ENCODE measurements at places on chromosomes 4 and X. TPM values are rescaled to one million over a fixed set of nuclear protein-coding genes. Genes with fewer than 3 reads are reported as not detected.

MAGEC3 gene
- total RNA-seq: not detected

CCDC120 gene
- total RNA-seq: 1.4 TPM

ARHGAP36 gene
- total RNA-seq: not detected

ADGRL3 gene
- 27.1 TPM for total RNA-seq

AMOT gene
- 6.9 TPM for total RNA-seq

All from epithelial cell of alveolus of lung (primary cell).